RCC 7860 (cell line): ENCODE measurements at places on chromosomes 3 and 15.

- no peak for DNase-seq
Measured at GRCh38 chr15:61383421-61383820, 154.3 kb upstream of the RORA start.

DNA sequence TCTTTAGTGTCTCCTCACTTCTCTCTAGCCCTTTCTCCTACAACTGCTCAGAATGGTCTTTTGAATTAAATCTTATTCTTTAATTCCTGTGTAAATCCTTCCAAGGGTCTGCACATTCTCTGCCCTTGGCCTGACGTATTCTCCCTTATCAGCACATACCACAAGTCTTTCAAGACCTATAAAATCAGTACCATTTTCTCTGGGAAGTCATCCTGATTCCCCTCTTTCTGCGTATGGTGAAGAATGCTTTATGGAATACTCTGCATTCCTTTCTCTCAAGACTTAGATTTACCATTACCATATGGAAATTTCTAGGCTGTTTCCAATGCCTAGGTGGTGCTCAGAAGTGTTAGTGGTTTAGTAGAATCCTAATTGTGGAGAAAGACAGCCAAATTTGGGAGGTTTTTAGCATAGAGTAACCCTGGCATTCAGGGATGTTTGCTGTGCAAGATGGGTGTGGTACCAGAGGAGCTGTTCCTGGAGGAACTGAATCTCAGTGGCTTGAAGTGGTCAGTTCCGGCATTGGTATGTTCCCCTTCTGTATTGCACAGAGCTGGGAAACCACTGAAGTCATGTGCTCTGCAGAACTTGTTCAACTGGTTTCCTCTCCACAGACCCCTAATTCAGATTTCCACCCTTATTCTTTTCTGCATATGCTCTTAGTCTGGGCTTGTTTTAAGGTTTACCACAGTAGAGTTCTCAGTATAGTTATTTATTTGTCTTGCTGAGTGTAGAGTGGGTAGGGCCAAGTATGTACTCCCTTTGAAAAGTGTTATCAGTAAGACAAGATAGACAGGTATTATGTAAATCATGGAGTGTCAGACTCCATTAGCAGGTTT, 24.5 kb downstream of the IQGAP1 start:
- no peak for DNase-seq

- DNase-seq, result no peak
Measured at GRCh38 chr3:122233101-122233952, 49.9 kb downstream of the CASR start.

- DNase-seq, result no peak
Measured at GRCh38 chr3:34247401-34247800, 449.0 kb downstream of the PDCD6IP start.

GRCh38 chr15:37098468-37099318, 1.7 kb downstream of the MEIS2 start:
- peak; percentile 26 for DNase-seq
